CD4-positive, alpha-beta T cell treated with Interleukin-6 at 100 ng/mL for 8 hours (primary cell): ENCODE measurements at places on chromosomes 1 and 21.
A peak's percentile ranks its signal among the peaks of the same experiment; 100 is the strongest.

- DNase-seq, result peak; percentile 68
Observed at GRCh38 chr1:26697978-26698849, 2.4 kb downstream of the ARID1A start.

- no peak for DNase-seq
Observed at GRCh38 chr21:25243808-25244207, 363.5 kb downstream of the MRPL39 start.

- DNase-seq, result no peak
Observed at GRCh38 chr1:220579317-220579716, 51.4 kb downstream of the MARK1 start.

- no peak for DNase-seq
Observed at GRCh38 chr1:59485171-59485570, 188.3 kb downstream of the FGGY start.

DNA sequence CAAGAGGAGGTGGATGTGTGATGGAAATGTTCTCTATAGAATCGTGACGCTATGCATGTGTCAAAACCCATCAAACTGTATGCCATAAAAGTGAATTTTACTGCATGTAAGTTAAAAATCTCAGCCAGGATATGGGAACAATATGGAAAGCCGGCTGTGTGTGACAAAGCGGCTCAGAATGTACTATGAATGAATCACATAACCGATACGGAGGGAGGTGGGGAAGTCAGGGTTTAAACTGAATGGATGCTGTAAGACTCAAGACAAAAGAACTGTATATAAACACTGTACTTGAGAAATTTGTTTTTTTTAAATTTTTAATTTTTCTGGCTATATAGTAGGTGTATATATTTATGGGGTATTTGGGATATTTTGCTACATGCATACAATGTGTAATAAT lies 111.6 kb upstream of the PDE4B start:
- no peak for DNase-seq

DNA sequence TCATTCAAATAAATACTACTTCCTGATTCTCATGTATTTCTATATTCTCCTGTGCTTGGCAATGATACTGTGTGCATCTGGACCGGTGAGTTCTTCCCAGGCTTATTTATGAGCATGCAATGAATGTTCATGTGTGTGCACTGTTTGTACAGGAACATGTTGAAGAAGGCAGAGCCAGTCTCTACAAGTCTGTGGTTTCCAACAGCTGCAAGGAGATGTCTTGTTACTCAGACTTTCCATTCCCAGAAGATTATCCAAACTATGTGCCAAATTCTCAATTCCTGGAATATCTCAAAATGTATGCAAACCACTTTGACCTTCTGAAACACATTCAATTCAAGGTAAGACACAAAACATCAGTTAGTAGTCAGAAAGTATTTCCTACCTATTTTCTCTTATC lies 19.1 kb downstream of the FMO1 start:
- DNase-seq, result no peak

- no peak for DNase-seq
Observed at GRCh38 chr1:31795801-31796621, 19.8 kb downstream of the SPOCD1 start.

- DNase-seq, result no peak
Observed at GRCh38 chr1:53636621-53637171, 102.3 kb downstream of the GLIS1 start.

DNA sequence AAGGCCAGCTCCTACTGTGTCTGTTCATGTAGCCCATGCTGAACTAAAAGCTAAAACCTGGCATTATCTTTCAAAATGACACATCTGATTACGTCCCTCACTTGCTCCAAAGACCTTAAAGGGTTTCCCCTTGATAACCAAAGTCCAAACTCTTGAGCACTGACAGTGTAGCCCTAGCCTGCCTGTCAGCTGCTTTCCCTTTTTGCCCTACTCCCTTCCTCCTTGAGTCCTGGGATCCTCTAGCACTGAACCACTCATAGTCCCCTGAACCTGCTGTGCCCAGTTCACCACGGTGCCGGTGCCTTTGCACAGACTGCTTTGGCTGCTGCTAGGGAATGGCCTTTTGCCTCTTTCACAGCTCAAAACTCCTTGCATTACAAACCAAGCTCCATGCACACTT lies 67.5 kb downstream of the PLXNA2 start:
- no peak for DNase-seq

GRCh38 chr1:109816175-109816811 lies 52.6 kb upstream of the EPS8L3 start:
- DNase-seq, result no peak

DNA sequence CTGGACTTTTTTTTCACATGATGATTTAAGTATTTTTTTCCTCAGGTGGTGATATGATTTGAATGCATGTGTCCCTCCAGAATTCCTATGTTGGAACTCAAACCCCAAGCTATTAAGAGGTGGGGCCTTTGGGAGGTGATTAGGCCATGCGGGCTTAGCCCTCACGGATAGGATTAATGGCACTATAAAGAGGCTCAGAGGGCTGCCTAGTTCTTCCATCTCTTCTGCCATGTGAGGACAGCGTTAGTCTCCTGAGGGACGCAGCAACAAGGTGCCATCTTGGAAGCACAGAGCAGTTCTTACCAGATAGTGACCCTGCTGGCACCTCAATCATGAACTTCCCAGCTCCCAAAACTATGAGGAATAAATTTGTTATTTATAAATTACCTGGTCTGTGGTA lies 18.3 kb upstream of the RBBP5 start:
- no peak for DNase-seq

DNA sequence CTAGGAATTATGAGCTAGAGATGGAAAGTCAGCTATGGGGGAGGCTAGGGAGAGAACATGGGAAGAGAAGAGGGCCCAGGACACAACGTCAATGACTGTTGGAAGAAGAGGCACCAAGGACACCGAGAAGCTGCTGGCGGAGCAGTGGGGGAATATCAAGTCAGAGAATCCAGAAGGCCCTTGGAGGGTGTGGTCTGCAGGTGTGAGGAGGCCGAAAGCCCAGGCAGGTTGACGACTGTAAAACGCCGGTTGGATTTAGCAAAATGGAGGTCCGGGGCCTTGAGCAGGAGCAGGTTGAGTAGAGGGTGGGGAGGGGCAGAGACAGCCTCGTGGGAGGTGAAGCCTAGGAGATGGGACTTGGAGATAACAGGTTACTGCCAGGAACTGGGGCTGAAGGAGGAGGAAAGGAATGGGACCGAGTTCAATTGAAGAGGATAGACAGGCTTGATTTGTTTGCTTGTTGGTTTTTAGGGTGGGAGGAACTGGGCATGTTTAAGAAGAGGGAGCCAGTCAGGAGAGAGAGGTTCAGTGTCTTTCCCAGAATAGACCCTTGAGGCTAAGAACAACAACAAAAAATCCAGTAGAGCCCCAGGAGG lies 35.1 kb downstream of the EDN2 start:
- no peak for DNase-seq

- no peak for DNase-seq
Observed at GRCh38 chr1:95903060-95903459, 669.0 kb downstream of the RWDD3 start.

DNA sequence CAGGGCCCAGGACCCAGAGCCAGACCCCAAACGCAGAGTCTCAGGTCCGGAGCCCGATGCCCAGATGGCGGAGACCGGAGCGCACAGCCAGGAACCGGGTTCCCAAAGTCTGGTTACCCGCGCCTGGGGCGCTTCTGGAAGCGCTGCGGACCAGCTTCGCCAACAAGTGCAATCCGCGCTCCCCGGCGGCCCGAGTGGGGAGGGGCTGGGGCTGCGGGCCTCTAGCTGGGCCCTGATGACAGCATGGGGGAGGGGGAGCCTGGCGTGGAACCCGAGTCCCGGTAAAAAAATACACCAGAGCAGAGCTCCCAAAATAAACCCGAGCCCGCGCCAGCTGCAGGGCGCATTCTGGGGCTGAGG lies 494 bp downstream of the NT5C1A start:
- DNase-seq, result no peak

- DNase-seq, result no peak
Observed at GRCh38 chr1:194959795-194960194, 1648.4 kb downstream of the KCNT2 start.

DNA sequence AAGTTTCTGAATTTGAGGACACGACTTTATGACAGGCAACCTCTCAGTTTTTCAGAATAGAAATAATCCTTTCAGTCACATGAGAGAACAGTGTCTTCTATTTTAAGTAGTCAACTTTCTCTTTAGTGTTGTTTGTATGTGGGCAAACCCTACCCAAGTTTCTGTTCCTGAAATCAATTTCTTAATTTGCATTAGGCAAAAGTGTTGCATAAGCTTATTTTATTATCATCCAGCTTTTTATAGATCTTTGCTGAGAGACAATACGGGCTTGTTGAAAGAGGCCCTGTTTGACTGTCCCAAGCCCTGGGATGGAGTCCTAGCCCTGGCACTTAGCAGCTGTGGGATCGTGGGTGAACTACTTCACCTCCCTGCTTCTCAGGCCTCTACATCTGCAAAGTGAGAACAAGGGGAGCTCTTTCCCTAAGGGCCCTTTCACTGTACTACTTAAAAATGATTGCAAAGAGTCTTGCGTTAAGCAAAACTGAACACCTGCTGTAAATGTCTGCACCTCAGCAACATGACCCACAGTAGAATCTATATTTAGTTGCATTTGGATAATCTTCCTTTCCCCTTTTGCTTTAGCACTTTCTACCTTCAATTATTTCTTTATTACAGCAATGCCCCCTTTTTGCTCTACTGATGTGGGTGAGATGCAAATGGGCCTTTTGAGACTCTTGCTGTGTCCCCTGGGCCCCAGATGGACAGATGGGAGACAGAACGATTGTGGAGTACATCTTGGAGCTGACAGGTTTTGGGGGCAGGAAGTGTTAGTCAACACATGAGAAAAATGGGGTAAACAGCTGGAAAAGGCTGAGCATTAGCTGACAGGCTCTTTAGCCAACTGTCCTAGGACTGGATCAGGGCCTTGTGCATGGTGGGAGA lies 41.0 kb upstream of the SCAF4 start:
- DNase-seq, result no peak

GRCh38 chr1:244271004-244271403 lies 180.7 kb downstream of the ADSS2 start:
- DNase-seq, result no peak

GRCh38 chr1:180188684-180189175 lies 34.1 kb downstream of the QSOX1 start:
- no peak for DNase-seq

GRCh38 chr1:31781756-31782371 lies 17.7 kb upstream of the ADGRB2 start:
- no peak for DNase-seq

DNA sequence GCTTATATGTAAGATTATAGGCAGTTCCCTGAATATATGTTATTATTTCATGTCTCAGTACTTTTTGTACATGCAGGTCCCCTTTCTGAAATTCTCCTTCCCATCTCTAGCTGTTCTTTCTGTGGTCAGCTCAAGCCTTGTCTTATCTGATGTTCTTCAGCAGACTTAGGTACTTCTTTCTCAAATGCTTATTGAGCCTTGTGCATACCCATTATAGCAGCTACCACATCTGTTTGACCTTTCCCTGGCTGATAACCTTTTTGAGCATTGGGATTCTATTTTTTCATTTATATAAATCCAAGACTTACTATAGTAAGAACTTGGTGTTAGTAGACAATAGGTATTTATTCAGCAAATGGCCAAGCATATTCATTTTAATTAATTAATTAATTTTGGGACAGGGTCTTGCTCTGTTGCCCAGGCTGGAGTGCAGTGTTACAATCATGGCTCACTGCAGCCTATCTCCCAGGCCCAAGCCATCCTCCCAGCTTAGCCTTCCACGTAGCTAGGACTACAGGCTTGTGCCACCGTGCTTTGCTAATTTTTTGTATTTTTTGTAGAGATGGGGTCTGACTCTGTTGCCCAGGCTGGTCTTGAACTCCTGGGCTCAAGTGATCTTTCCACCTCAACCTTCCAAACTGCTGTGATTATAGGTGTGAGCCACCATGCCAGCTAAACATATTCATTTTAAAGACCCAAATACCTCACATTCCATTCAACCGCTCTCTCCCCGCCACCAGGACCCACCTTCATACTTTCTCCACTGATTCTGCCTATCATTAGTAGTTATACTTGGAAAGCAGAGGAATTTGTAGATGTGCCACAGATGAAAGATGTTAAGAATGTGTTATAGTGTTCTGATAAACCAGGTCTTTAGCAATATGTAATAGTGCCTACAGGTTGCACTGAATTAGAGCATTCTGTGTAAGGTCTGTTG lies 16.7 kb downstream of the TIPRL start:
- DNase-seq, result no peak

DNA sequence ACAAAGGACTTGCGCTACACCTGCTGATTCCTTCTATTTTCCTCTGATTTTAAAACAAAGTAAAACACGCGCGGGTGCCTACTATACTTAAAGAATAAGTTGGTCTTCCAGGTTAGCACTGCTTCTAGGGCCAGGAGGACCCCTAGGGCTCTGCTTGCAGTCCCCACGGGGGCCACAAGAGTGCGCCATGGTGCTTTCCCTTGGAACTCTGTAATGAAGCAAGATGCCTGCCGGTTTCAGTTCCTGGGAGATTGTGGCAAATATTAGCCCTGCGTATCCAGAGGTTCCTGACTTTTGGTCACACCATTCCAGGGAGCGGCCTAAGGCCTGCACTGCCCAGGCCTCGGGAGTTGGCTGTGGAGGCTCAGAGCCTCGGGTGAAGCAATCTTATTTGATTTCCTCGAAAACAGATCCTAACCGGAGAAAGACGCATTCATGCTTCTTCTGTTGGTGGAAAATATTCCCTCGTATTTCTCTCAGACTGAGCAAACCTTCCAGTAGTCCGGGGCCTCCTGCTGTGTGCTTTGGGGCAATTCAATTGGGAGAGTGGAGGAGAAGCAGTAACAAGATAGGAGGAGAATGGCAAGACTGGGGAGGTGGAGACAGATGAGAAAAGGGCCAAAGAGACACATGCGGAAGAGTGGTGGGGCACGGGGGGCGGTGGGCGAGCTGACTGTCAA lies 25.3 kb downstream of the ADAM30 start:
- DNase-seq, result peak; percentile 28

DNA sequence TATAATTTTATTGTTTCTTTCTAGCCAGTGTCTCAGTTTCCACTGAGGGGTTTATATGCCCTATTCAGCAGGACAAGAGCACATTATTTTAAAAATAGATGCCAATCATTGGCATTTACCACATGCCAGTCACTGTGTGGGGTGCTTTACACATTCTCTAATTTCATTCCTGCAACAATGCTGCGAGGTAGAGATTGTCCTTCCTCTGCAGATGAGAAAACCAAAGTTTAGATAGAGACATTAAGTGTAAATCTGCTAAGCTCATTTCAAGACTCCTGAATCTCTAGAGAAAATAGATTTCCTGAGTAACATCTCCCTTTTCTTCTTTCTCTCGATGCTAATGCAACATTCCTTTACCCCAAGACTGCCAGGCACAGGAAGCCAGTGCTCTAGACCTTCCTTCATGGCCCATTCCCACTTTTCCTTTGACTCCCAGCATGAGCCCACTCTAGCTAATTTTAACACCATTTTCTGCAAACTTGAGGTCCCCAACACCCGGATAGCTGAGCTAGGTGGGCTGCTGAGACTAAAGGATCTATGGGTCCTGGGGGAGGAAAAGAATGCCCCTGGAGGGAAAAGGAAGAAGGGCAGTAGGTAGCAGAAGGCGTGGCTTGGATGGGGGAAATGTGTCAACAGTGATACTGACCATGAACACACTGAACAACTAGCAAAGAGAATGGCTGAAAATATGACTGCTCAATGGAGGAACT lies 50.0 kb downstream of the SH3GLB1 start:
- DNase-seq, result no peak

GRCh38 chr1:39174390-39175081 lies 30.0 kb upstream of the MACF1 start:
- no peak for DNase-seq
